Spinal cord (tissue), 10 donors: ENCODE measurements at places on chromosomes 11 and 22. TPM values are rescaled to one million over a fixed set of nuclear protein-coding genes. Genes with fewer than 3 reads are reported as not detected.

GRCh38 chr11:95086836-95087570 lies 2.6 kb upstream of the ENDOD1 start:
- DNase-seq: no peak

GRCh38 chr11:111833524-111833923 lies 37.9 kb downstream of the ALG9 start:
- peak; percentile 38 for DNase-seq

- no peak for DNase-seq
Observed at GRCh38 chr11:120235024-120235628, 4.8 kb upstream of the POU2F3 start.

DNA sequence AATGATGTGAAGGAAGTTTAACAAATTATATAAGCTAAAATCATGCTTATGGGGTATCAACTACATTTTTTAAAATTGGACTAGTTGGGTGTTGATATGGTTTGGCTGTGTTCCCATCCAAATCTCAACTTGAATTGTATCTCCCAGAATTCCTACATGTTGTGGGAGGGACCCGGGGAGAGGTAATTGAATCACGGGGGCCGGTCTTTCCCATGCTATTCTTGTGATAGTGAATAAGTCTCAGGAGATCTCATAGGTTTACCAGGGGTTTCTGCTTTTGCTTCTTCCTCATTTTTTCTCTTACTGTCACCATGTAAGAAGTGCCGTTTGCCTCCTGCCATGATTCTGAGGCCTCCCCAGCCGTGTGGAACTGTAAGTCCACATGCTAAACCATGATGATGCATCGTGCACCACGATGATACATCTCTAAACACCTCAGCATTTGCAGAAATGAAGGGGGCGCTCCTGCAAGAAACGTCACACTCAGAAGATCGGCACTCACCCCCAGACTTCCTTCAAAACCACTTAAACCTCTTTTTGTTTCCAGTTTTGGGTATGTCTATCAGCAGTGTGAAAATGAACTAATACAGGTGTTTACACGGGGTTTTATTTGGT lies 340.0 kb downstream of the SHANK2 start:
- DNase-seq: no peak

DNA sequence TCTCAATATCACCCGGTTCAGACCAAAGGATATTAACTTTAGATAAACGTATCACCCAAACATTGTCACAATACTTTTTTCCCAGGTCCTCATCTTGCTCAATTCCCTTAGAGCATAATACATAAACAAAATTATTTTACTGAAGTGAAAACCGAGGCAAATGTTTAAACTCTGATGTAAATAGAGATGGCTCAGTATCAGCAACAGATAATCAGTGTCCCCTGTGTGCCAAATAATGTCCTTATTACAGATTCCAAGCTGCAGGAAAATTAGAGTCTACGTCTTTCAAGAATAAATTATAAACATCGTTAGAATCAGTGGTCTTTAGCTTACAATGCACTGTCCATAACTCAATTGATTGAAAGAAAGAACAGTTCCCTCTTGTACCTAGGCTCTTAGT lies 50.2 kb downstream of the DDI1 start:
- no peak for DNase-seq

GRCh38 chr22:47013861-47014635 lies 251.6 kb downstream of the TBC1D22A start:
- no peak for DNase-seq

GRCh38 chr22:21697021-21697771 lies 31.4 kb downstream of the PPIL2 start:
- no peak for DNase-seq

- DNase-seq: no peak
Observed at GRCh38 chr11:130180896-130181294, 21.3 kb downstream of the ST14 start.

DNA sequence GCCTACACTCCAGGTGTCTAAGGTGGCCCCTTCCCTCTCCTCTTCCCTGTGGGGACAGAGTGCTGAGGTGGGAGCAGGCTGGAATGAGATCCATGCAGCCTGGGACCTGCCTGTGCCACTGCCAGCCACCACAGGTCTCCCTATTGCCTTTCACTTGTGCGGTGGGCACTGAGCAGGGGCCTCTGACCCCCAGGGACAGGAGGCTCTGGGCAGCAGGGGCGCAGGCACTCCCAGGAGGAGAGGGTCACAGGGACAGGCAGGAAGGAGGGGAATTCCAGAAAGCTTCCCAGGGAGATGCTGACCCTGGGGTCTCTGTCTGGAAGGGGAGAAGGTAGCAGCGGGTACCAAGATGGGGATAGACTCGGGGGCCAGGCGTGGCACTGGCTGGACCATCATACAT lies 228.5 kb upstream of the B3GAT1 start:
- no peak for DNase-seq

DNA sequence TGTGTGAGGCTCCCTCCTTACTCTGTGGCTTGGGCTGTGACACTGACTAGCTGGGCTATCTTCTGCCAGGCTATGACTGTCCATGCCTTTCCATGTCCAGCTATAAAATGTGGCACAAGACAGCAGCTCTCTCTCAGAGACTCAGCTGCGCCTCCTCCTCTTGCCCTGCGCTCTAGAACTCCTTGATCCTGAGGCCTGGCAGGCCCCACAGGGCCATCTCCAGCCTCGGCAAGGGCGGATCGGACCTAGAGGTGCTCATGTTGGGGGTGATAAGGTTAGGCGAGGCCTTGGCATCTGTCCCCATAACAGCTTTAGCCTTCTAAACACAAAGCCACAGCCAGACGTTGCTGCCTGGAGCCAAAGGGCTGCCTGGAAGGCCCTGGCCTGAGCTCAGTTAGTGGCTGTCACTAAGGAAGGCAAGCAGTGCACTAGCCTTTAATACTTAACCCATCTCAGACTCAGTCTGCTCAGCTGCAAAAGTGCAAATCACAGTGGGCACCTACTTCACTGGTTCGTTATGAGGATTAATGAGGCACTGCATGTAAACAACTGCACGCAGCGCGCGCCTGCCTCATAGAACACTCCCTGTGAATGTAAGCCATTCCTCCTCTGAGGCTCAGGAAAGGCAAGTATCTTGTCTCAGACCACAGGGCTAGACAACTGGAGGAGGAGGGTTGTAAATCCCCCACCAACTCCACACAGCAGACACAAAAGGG lies 1.2 kb downstream of the GUCD1 start:
- DNase-seq: no peak

GRCh38 chr11:45593992-45594391 lies 71.4 kb downstream of the CHST1 start:
- DNase-seq: no peak

DNA sequence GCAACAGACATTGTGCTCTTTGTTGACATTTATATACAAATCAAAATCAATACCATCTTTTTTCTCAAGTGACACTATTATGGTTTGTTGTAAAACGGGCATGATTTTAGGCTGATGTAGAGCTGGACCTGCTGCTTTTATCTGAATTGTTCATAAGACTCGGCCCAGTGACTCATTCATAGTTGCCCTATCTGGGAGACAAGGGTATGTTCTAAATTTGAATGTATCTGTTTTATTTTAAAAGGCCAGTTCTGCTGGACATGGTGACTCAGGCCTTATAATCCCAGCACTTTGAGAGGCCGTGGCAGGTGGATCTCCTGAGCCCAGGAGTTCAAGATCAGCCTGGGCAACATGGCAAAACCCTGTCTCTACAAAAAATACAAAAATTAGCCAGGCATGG lies 39.3 kb downstream of the CEP295 start:
- DNase-seq: no peak

- DNase-seq: no peak
Observed at GRCh38 chr11:60389279-60389910, 6.9 kb upstream of the MS4A14 start.

DNA sequence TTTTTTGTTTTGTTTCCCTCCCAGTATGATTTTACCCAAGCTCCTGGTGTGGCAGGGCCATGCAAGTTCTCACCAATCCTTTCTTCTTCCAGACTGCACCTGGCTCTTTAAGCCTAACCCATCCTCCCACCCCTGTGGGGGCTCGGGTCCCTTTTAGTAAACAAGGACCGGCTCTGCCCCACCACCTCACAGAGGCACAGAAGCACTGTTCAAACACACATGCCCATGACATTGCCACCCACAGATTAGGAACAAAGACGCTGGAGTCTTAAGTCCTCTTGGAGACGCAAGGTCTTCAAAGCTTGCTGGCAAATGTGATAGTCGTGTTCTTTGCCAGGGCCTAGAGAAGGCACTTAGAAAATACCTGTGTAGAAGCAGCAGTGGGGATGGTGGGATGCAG lies 18.9 kb downstream of the UQCR10 start:
- DNase-seq: no peak

DNA sequence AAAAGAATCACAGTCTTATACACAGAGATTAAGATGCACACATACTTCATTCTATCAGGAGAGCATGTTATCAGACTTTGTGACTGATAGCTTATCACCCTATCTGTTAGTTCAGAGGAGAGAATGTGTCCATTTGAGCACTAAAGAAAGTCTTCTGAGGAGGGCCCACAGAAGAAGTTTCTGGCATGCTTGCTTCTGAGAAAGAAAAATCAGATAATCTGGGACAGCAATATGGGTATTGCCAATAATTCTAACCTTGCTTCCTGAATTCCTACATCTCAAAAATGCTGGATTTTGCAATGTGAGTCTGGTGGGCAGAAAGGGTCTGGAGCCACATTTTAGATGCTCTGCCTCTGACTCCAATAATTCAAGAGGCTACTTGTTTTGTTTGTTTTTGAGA lies 128.9 kb downstream of the RBFOX2 start:
- DNase-seq: no peak

GRCh38 chr11:14269692-14270573 lies 89.0 kb downstream of the RRAS2 start:
- no peak for DNase-seq

DNA sequence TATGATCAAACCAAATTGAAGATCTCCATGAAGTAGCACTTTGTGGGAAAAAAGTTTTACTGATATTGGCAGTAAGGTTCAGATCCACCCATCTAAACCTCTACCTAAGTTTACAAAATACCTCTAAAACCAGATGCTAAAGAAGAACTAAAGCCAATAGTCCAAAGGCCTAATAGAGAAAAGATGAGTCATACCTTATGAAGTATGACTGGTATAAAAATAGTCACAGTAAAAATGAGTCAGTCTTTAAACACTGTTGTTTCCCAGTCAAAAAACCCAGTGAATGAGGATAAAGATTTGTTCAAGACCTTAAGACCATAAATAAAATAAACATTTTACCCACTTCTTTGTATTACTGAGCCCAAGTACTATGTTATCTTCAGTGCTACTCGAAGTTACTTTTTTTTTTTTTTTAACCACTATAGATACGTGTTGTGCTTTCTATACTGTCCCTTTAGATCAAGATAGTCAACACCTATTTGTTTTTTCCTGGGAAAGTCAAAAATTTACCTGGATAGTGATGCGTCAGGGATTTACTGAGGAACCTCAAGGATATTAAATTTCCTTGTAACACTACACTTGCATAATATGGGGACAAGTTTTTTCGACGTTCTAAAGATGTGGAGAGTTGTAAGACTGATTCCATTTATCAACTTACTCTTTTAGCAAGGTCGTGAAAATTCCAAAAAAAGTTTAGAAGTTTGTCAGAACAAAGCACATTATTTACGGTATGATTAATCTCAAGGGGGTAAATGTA lies 87.3 kb downstream of the CCDC73 start:
- DNase-seq: no peak

GRCh38 chr11:75503531-75504099 lies 22.1 kb downstream of the GDPD5 start:
- DNase-seq: no peak

DNA sequence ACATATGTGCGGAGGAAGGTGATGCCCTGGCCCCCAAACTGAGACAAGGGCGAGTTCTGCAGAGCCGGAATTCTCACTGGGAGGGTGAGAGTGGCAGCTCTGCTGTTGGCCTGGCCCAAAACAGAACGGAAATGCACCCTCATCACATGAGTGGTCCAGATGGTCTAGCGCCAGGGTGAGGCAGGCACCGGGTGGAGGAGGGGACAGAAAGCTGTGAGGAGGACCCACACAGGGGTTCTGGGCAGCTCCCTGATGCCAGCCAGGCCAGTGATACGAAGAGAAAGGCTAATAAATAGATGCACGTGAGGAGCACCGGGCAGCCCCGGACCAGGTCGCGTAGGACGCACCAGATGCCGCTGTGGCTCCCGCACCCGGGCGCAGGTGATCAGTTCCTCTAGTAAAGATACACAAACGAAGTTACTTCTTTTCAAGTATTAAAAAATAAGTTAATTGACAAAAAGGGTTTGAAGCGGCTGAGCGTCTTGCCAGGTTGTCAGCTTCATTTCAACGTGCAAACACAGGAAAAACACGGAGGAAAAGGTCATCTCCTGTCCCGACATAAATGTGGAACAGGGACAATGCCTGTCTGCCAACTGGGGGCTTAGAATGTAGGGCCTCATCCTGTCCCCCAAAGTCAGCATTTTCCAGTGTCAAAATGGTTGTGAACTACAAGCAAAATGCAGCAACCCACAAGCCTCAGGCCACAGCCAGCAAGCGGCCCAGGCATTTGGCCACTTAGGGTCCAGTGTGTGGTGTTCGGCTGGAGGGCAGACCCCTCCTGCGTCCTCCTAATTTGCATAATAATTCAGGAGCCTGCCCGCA lies 15.3 kb upstream of the BID start:
- no peak for DNase-seq

DNA sequence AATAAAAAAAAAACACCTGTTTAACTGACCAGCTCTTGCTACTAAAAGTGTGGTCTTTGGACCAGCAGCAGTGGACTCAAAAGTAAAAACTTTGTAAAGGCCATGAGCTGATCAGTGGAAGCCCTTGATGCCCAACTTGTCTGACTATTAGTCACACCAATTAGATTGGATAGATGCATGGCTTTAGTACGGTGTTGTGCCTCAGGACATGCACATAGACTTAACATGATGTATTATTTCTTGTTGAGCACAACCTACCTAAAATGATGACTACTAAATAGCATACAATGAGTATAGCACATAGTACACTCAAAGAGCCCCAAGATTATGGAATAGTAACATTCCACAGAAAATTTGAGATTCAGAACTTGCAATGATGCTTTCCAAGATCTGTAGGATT lies 95.1 kb upstream of the FIBIN start:
- no peak for DNase-seq

The C11orf98 gene
- 21.4 TPM for total RNA-seq

The INS gene
- not detected for total RNA-seq

The TRIM49 gene
- total RNA-seq: not detected

The TPBGL gene
- 0.11 TPM for total RNA-seq

The LIMK2 gene
- total RNA-seq: 37.9 TPM

The LMF2 gene
- 42.8 TPM for total RNA-seq

The ARSA gene
- 25.0 TPM for total RNA-seq

The OTOG gene
- total RNA-seq: 1.3 TPM

The SYNGR1 gene
- total RNA-seq: 63.8 TPM

The LYVE1 gene
- total RNA-seq: 56.5 TPM
